ENCODE measurements at places on chromosomes 7 and 10.

DNA sequence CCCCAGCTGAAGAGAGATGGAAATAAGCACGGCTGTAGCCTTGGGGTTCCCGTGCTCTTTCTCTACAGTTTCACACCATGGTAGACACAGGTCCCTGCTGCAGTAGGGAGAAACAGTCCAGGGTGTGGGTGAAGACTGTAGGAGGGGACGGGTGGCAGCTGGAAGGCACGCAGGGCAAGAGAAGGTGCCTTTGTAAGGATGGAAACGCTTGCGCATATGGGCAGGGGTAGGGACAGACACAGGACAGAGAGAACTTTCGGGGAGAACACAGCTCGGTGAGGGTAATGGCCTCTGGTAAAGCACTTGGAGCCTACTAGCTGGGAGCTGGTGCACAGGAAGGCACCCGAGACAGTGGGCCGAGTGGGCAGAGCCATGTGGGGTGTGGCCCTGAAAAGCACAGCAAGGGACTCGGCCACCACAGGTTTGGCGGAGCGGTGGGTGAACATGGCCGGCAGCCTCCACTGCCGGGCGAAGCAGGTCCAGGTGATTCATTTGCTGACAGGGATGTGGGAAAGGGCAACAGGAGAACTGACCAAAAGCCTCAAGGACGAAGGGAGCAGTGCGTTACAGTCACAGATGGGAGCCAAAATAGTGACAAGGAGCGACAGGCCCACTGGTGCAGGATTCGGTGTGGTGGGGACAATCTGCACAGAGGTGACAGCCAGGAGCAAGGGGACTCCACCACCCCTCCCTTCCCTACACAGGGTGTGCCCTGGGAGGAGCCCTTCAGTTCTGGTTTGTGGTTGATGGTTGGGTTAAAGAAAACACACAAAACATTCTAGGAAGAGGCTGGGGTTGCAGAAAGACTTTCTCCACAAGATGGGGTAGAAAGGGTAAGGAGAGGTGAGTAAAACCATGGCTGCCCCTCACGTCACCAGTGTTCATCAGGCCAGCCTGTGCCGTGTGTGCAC, 97.1 kb downstream of the VOPP1 start:
- H3K27ac ChIP-seq: no peak overlapping the region
- DNase-seq: no peak
- H3K4me1 ChIP-seq: peaks cover 30% of the 10 kb centered on the region
- peaks cover 12% of the 10 kb centered on the region for H3K36me3 ChIP-seq

DNA sequence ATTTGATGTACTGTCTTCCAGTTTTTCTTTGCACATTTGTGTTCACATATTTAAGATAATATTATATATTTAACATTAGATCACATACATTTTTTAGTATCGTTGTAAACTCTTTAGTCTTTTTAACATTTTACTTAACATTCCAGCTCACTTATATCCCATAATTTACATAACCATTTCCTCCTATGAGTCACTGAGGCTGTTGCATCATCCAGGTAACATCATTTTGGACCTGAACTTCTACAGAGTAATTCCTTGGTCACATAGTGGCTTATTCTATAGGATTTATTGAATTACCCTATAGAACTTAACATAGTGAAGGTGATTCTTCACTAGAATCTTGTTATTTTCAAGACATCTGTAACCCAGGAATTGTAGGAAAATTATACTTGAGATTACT, 194.4 kb downstream of the POU6F2 start:
- H3K4me1 ChIP-seq: no peaks in the 10 kb centered on the region
- no peak for DNase-seq
- no peak overlapping the region for H3K27ac ChIP-seq
- H3K4me3 ChIP-seq: no peak overlapping the region
- H3K36me3 ChIP-seq: no peaks in the 10 kb centered on the region
- H3K27me3 ChIP-seq: no peaks in the 10 kb centered on the region

- no peak overlapping the region for H3K4me3 ChIP-seq
- H3K4me1 ChIP-seq: no peaks in the 10 kb centered on the region
- H3K27ac ChIP-seq: no peak overlapping the region
- H3K27me3 ChIP-seq: no peaks in the 10 kb centered on the region
Measured at GRCh38 chr7:138089080-138089901, 13.0 kb downstream of the AKR1D1 start.

DNA sequence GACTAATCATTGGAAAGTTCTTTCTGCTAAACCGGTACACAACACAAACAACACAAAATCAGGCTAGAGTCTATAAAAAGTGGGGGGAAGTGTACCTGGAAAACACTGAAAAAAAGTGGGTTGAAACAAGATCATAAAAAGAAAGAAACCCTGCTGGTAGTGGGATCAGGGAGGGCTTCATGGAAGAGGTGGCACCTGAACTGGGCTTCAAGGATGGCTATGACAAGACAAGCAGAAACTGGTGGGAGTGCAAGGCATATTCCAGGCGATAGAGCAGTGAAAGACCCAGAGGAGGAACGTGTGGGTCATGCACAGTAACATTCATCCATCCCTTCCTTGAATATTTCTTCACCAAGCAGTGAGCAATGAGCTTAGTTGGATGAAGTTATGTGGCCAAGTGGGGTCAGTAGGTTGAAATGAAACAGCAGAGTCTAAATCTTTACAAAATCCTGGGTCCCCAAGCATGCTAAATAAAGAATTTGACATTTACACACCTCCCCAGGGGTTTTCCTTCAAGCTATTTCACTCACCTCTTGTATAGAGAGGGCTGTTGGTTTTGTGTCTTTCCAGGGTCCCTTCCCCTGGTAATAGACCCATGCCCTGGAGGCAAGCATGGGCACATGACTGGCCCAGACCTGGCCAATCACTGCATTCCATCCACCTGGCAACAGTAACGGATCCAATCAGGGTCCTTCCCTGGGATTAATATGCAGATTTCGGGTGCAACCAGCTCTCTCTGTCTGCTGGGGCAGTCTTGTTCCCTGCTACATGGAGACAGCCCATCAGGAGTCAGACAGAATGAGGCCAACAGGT, 38.2 kb downstream of the SPOCK2 start:
- DNase-seq: no peak
- H3K36me3 ChIP-seq: no peaks in the 10 kb centered on the region
- no peak overlapping the region for H3K27ac ChIP-seq

GRCh38 chr7:120332433-120332832, 59.5 kb downstream of the KCND2 start:
- no peaks in the 10 kb centered on the region for H3K27me3 ChIP-seq
- H3K27ac ChIP-seq: no peak overlapping the region
- no peak overlapping the region for H3K4me3 ChIP-seq
- no peak for DNase-seq

DNA sequence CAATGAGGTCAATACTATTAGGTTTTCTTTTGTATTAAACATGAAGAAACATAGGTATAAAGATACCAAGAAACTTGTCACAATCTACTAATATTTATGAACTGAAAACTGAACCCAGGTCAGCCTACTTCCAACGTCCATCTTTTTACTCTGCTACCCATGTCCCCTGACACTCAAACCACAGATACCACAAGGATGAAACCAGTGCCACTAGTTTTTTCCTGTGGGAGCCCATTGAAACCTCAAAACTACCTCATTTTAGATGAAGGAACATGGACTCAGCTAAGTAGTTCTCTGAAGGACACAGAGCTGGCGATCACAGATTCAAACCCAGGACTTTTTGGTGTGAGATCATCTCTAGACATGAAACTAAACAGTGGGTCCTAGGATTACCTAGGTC, 6.8 kb downstream of the TET1 start:
- H3K27ac ChIP-seq: no peak overlapping the region
- H3K36me3 ChIP-seq: no peaks in the 10 kb centered on the region
- no peak overlapping the region for H3K4me3 ChIP-seq
- no peaks in the 10 kb centered on the region for H3K27me3 ChIP-seq
- no peak for DNase-seq

GRCh38 chr10:17536221-17536620, 81.0 kb downstream of the HACD1 start:
- H3K4me1 ChIP-seq: no peaks in the 10 kb centered on the region
- DNase-seq: no peak
- no peaks in the 10 kb centered on the region for H3K36me3 ChIP-seq
- no peak overlapping the region for H3K27ac ChIP-seq
- H3K4me3 ChIP-seq: no peak overlapping the region
- no peaks in the 10 kb centered on the region for H3K27me3 ChIP-seq

DNA sequence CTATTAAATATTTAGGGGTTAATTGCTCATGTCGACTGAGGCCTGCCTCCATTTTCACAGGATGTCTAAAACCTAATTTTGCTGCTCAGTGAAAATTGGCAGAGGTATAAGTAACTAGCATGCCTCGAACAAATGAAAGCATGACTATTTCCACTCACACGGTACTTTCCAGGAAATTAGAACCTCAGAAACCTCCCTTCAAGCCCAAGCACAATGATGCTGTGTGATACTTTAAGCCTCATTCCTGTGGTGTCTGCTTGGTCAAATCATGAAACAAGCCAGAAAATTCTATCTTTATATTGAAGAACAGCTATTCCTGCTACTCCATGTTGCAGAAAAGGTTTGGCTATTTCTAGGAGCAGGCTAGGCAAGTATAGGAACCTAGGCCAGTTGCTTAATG, 203.0 kb downstream of the SORCS3 start:
- H3K4me1 ChIP-seq: no peaks in the 10 kb centered on the region
- DNase-seq: no peak
- H3K36me3 ChIP-seq: no peaks in the 10 kb centered on the region
- H3K27ac ChIP-seq: no peak overlapping the region
- no peak overlapping the region for H3K4me3 ChIP-seq
- H3K27me3 ChIP-seq: no peaks in the 10 kb centered on the region

DNA sequence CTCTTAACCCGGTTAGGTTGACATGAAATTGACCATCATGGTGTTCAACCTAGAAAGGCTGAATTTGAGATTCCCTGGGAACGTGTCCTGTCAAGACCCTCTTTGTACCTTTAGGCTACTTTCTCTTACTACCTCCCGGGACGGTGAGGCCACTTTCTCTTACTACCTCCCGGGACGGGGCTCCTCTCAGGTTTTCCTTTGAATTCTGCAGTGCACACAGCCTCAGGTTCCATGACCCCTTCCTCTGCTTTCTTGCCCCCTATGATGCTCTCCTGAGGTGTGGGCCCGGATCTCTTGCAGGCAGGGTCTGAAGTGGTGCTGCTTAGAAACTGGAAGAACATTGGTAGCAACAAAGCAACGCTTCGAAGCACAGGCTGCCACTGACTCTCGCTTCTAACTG, 155.3 kb downstream of the CAMK1D start:
- H3K27me3 ChIP-seq: no peaks in the 10 kb centered on the region
- H3K27ac ChIP-seq: no peak overlapping the region
- no peaks in the 10 kb centered on the region for H3K36me3 ChIP-seq
- H3K4me1 ChIP-seq: peaks cover 5% of the 10 kb centered on the region

GRCh38 chr7:27647046-27647445, 15.6 kb downstream of the HIBADH start:
- no peak overlapping the region for H3K4me3 ChIP-seq
- H3K4me1 ChIP-seq: no peaks in the 10 kb centered on the region

DNA sequence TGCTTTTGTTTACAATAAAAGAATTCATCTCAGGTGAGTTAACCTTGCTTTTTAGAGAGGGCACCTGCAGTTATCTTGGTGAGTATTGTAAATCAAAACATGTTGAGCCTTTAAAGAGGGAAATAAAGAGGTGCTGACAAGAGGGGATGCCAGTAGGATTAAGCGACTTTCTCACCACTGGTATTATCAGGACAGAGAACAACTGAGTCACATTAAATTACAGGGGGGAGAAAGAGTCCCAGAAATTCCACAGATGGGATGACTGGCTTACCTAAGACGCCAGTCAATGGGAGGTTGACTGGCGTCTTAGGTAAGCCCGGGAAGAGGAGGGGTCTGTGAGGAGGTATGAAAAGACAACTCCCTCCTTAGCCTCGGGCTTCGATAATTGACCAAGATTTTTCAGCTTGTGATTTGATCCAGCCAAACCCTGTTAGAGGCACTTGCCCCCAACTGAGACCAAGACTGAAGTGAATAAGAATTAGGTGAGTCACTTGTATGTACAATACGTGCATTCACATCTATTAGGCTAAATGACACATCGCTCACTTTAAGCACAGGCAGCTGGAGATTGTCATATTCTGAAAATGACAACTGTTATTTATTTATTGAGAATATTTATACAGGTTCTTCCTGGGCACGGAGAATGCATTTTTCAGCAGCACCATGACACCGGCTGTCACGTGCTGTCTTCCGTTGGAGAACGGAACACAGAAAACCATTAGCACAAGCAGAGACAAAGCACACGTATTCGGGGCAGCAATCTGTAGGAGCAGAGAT, 117.6 kb downstream of the SEM1 start:
- H3K27ac ChIP-seq: no peak overlapping the region
- H3K36me3 ChIP-seq: no peaks in the 10 kb centered on the region
- DNase-seq: no peak
- no peaks in the 10 kb centered on the region for H3K4me1 ChIP-seq

- H3K4me3 ChIP-seq: no peak overlapping the region
- no peak for DNase-seq
- no peaks in the 10 kb centered on the region for H3K36me3 ChIP-seq
- H3K4me1 ChIP-seq: no peaks in the 10 kb centered on the region
Measured at GRCh38 chr10:66045859-66046258, 880.0 kb upstream of the LRRTM3 start.

- no peak overlapping the region for H3K27ac ChIP-seq
- no peak overlapping the region for H3K4me3 ChIP-seq
- no peaks in the 10 kb centered on the region for H3K36me3 ChIP-seq
Measured at GRCh38 chr10:46520941-46521340, 35.5 kb downstream of the GPRIN2 start.

DNA sequence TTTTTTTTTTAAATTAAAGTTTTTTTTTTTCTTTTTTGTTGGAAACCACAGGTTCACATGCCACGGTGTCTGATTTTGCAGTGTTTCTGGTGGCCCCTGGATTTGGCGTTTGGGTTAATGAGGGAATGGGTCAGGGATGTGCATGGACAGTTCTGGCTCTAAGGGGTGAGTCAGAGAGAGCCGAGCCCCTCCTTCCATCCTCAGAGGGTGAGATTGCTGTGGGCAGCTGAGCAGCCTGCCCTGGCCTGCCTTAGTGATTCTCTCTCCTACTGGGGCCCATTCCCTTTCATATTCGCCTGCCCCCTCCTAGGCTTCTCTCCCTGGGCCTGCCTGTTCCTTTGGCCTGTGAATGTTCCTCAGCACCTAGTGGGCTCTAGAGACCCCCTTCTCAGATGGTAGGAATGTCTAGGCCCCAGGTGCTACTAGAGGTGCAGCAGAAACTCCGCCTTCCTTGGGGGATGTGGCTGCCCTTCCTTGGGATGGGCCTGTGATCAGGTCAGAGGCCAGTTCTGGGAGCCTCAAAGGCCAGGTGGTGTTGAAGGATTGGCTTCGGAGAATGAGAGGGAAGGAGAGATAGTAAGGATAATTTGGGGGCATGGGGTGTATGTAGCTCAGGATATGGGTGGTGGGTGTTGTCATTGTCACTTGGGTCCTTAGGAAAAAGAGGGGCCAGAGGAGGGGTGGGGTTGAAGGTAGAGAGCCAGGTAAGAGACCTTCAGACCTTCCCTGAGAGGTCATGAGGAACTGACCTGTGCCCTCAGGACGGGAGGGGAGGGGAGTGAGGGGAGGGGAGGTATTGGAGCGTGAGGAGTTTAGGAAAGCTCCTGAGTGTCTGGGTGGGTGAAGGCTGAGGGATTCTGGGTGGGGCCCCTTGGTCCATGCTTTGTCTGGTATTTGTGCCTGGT, 19.8 kb downstream of the TSPAN14 start:
- H3K4me3 ChIP-seq: no peak overlapping the region
- peak overlapping the region; percentile 54 for H3K27ac ChIP-seq
- H3K27me3 ChIP-seq: no peaks in the 10 kb centered on the region
- H3K36me3 ChIP-seq: peaks cover 4% of the 10 kb centered on the region
- H3K4me1 ChIP-seq: peaks cover 27% of the 10 kb centered on the region

GRCh38 chr7:33062023-33062781, at the start of gene NT5C3A:
NT5C3A (minus strand) TSS chr7:33062776; CDS start chr7:33062705, 71 bp downstream.
- no peaks in the 10 kb centered on the region for H3K4me1 ChIP-seq
- H3K27ac ChIP-seq: peak within 1 kb of the TSS; percentile 97
- H3K36me3 ChIP-seq: no peaks in the 10 kb centered on the region
- no peak for DNase-seq

All from IMR-90 (cell line).